Natural killer cell (primary cell): ENCODE measurements at places on chromosomes 7 and 10. TPM values are rescaled to one million over a fixed set of nuclear protein-coding genes. Genes with fewer than 3 reads are reported as not detected.

DNA sequence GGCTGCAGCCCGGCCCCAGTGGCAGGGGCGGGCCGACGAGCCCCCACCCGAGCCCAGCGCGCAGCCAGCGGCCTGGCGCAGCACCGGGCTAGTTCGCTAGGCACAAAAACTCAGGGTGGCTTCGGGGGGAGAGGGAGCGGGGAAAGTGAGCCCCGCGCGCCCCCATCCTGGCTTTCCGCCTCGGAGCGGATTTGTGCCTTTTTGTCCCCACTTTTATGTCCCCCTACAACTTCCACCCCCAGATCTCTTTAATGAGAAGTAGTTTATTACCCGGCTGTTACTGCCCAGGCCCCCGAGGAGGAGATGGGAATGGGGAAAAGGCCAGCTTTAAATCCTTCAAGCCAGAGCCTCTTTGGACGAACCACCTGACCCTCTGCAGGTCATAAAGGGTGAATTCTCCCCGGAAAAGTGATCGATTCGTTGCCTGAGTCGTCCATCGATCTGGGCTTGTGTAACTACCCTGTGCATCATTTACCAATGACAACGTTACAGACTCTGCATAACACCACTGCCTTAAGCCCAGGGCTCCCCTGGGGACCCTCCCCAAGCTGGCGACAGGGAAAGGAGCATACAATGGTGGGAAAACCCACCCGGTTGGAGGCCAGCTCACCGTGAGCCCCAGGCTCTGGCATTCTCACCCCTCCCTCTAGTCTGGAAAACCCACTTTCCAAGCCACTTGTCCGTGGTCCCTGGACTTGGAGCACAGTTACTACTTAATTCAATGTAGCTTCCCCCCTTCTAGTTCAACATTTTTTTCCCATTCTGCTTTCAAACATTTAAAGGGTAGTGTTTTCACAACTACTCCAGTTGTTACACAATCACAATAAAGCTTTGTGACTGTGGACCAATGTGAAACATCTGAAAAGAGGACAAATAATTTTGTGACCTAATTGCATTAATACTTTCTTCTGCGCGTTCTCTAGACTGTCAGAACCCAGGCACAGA is 748 bp upstream of the SH3PXD2A start:
- no peaks in the 10 kb centered on the region for H3K36me3 ChIP-seq
- no peak overlapping the region for H3K27ac ChIP-seq
- DNase-seq = no peak
- no peak overlapping the region for H3K4me3 ChIP-seq

- H3K4me3 ChIP-seq = no peak overlapping the region
- H3K27me3 ChIP-seq = no peaks in the 10 kb centered on the region
- H3K27ac ChIP-seq = no peak overlapping the region
- H3K36me3 ChIP-seq = no peaks in the 10 kb centered on the region
Measured at GRCh38 chr7:51949726-51950644, 633.4 kb upstream of the COBL start.

DNA sequence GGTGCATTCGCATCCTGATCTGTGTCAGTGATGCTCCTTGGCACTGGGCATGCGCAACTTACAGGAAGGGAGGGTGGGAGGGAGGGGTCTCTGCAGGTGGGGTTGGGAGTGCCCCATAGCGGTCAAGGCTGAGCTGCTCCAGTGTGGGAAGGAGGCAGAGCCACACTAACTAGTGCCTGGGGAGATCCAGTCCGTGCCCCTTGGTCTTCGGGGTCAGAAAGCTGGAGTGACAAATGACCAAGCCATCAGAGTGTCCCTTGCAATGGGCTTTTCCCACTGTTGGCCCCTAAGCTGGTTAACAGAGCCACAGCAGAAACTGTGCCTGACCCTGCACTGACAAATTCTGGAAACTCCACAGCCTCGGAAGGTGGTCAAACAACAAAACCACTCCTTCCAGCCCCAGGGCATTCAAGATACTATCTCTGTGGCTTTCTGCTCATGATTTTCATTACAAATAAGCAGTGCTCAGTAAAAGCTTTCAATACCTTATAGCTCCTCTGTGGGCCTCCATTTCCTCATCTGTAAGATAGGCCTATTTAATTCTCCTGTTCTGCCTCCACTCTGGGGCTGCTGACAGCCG is 138.1 kb upstream of the UNC5B start:
- H3K4me1 ChIP-seq = no peaks in the 10 kb centered on the region
- H3K36me3 ChIP-seq = no peaks in the 10 kb centered on the region
- H3K27ac ChIP-seq = no peak overlapping the region
- no peak for DNase-seq
- H3K27me3 ChIP-seq = no peaks in the 10 kb centered on the region

DNA sequence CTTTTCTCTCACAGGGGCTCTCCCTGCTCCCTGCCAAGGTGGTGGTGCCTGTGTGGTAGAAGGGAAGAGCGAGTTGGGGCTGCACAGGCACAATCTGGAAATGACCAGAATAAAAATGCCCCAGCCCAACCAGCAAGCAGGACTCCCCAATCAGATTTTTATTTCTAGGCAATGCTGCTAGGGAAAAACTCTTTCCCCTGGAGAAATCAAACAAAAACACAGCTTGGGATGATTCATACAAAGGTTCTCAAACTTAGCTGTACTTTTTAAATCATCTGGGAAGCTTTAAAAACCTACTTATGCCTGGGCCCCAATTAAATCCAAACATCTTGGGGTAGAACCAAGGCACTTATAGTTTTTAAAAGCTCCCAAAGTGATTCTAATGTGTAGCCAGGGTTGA is 243.2 kb downstream of the HTR7 start:
- H3K4me1 ChIP-seq = no peaks in the 10 kb centered on the region
- H3K27me3 ChIP-seq = no peaks in the 10 kb centered on the region
- no peaks in the 10 kb centered on the region for H3K36me3 ChIP-seq
- no peak overlapping the region for H3K4me3 ChIP-seq
- no peak for DNase-seq

GRCh38 chr10:75436896-75437295 is 5.5 kb downstream of the LRMDA start:
- H3K27me3 ChIP-seq = no peaks in the 10 kb centered on the region
- no peak overlapping the region for H3K27ac ChIP-seq
- no peak for DNase-seq

- H3K4me1 ChIP-seq = no peaks in the 10 kb centered on the region
- no peak overlapping the region for H3K27ac ChIP-seq
- no peaks in the 10 kb centered on the region for H3K36me3 ChIP-seq
- no peak for DNase-seq
- no peak overlapping the region for H3K4me3 ChIP-seq
Measured at GRCh38 chr10:22874189-22874854, 53.5 kb upstream of the ARMC3 start.

PHF14 gene
- 23.6 TPM for total RNA-seq

DNA sequence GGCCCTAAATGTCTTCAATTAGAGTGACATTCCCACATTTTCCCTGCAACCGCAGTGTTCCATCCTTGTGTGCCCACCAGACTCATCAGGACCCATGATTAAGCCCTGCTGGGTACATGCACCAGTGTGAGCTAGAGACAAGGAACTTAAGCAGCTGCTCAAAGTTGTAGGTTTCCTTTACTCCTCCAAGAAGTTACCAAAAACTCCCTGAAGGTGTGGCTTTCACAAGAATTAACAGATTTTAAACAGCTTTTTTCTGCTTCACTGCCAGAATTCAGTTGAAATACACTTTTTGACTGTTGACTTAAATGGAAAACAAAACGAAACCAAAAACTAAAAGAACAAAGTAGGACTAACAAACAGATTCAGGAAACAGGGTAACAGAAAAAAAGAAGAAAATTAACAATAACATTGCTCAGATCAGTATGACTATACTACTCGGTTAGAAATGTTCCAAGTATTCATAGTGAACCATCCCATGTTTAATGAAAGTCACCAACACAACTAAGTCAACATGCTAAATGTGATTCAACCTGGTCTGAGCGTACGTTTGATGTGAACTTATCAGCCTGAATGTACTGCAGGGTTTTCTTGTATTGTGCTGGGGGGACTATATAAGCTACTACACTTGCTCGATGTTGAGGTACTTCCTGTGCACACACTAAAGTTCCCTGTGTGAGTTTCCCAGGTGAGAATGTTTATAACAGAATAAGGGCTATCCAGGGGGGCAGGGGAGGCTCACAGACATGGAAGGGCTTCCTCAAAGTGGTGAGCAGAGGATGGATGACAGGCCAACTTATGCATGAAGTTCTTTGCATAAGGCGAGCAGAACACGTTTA is 22.2 kb downstream of the SLC37A3 start:
- H3K36me3 ChIP-seq = peaks cover 4% of the 10 kb centered on the region
- no peaks in the 10 kb centered on the region for H3K27me3 ChIP-seq
- peak overlapping the region; percentile 40 for H3K27ac ChIP-seq
- DNase-seq = peak; percentile 61
- no peaks in the 10 kb centered on the region for H3K4me1 ChIP-seq
- H3K4me3 ChIP-seq = peak overlapping the region; percentile 1

DNA sequence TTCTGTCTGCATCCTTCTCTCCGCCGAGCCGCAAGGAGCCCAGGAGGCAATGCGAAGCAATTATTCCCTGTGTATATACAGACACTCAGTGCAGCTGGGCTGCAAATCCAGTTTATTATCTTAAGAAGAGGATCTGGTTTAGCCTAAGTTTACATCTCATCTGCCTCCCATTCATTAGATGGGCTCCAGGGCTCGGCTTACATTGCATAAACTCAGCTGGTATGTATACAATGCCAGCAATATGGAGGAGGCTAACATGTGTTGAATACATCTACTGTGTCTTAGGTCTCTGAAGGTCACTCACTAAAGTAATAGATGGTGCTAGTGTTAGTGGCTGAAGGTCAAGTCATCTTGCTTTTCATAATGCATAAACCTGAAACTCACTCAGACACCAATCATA is 996.8 kb downstream of the KCNMA1 start:
- H3K27ac ChIP-seq = no peak overlapping the region
- H3K4me1 ChIP-seq = no peaks in the 10 kb centered on the region
- H3K36me3 ChIP-seq = no peaks in the 10 kb centered on the region

DNA sequence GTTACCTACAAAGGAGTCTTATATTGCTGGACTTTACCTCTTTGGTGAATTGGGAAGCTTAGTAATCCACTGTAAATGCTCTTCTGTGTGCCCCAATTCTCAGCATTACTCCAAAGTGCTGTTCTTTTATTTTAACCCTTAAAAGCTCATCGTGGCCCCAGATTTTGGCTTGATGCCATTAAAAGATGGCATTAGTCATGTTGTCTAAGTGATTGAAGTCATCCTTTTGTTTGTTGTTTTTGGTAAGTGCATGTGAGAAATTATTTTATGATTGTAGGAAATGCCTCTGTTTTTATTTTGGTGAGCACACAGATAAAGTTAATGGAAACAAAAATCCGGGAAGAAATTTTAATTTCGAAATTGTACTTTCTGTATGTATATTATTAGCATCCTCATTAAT is 82.5 kb upstream of the GATA3 start:
- no peaks in the 10 kb centered on the region for H3K27me3 ChIP-seq
- H3K4me3 ChIP-seq = no peak overlapping the region
- no peak for DNase-seq
- H3K36me3 ChIP-seq = peaks cover 5% of the 10 kb centered on the region
- H3K27ac ChIP-seq = no peak overlapping the region
- H3K4me1 ChIP-seq = no peaks in the 10 kb centered on the region

HTR7 gene
- total RNA-seq = 0.11 TPM

- H3K27ac ChIP-seq = no peak overlapping the region
- H3K4me3 ChIP-seq = no peak overlapping the region
- DNase-seq = no peak
- no peaks in the 10 kb centered on the region for H3K36me3 ChIP-seq
Measured at GRCh38 chr10:124614003-124614659, 130.0 kb downstream of the FAM53B start.

LEP gene
- not detected for total RNA-seq

CELF2 gene
- total RNA-seq = 295 TPM

DNA sequence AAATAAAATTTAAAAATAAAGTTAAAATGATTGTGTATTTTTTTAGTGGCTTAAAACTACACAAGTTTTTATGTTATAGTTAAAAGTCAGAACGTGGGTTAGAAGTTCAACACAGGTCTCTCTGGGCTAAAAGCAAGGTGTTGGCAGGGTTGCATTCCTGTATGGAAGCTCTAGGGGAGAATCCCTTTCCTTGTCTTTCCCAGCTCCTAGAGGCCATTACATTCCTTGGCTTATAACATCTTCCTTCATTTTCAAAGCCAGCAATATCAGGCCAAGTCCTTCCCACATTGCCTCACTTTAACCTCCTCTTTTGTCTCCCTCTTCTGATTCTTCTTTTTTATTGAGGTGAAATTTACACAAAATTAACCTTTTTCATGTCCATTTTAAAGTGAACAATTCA is 52.4 kb upstream of the EEPD1 start:
- no peak overlapping the region for H3K4me3 ChIP-seq
- DNase-seq = no peak
- no peaks in the 10 kb centered on the region for H3K4me1 ChIP-seq

DNA sequence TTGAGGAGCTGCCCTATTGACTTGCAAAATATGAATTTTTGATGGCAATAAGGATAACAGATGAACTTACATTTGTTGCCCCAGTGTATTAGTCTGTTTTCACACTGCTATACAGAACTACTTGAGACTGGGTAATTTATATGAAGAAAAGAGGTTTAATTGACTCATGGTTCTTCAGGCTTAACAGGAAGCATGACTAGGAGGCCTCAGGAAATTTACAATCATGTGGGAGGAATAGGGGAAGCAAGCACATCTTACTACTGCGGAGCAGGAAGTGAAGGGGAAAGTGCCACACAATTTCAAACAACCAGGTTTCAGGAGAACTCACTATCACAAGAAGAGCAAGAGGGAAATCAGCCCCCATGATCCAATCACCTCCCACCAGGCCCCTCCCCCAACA is 57.9 kb downstream of the ZNF22 start:
- no peak overlapping the region for H3K4me3 ChIP-seq
- H3K27ac ChIP-seq = no peak overlapping the region
- no peaks in the 10 kb centered on the region for H3K27me3 ChIP-seq
- H3K4me1 ChIP-seq = peaks cover 3% of the 10 kb centered on the region

DNA sequence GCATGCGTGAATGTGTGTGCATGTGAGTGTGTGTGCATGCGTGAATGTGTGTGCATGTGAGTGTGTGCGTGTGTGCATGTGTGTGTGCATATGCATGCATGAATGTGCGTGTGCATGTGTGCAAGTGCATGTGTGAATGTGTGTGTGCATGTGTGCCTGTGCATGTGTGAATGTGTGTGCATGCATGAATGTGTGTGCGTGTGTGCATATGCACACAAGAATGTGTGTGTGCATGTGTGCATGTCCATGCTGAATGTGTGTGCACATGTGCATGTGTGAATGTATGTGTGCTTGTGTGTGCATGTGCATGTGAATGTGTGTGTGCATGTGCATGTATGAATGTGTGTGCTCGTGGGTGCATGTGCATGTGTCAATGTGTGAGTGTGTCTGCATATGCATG is 42.1 kb upstream of the NUB1 start:
- H3K36me3 ChIP-seq = no peaks in the 10 kb centered on the region
- peaks cover 8% of the 10 kb centered on the region for H3K4me1 ChIP-seq
- DNase-seq = no peak
- H3K4me3 ChIP-seq = no peak overlapping the region
- H3K27me3 ChIP-seq = peaks cover 8% of the 10 kb centered on the region
- H3K27ac ChIP-seq = no peak overlapping the region

HIF1AN gene
- total RNA-seq = 52.0 TPM

- H3K4me3 ChIP-seq = no peak overlapping the region
- H3K27me3 ChIP-seq = no peaks in the 10 kb centered on the region
- H3K36me3 ChIP-seq = no peaks in the 10 kb centered on the region
- DNase-seq = no peak
- no peak overlapping the region for H3K27ac ChIP-seq
- H3K4me1 ChIP-seq = no peaks in the 10 kb centered on the region
Measured at GRCh38 chr10:51092402-51092801, 18.1 kb downstream of the PRKG1 start.

SEM1 gene
- 17.0 TPM for total RNA-seq

GRCh38 chr7:118575393-118575948 is 351.0 kb downstream of the ANKRD7 start:
- no peaks in the 10 kb centered on the region for H3K27me3 ChIP-seq
- DNase-seq = no peak
- H3K27ac ChIP-seq = no peak overlapping the region
- no peak overlapping the region for H3K4me3 ChIP-seq

ADCY1 gene
- total RNA-seq = not detected
